Colonic mucosa (tissue), 4 donors: ENCODE measurements at places on chromosomes 16 and 17. TPM values are rescaled to one million over a fixed set of nuclear protein-coding genes. Genes with fewer than 3 reads are reported as not detected.

Gene GRAPL
- total RNA-seq = 0.35 TPM

Gene TMEM235
- not detected for total RNA-seq

Gene ABCA3
- 1.3 TPM for total RNA-seq

DNA sequence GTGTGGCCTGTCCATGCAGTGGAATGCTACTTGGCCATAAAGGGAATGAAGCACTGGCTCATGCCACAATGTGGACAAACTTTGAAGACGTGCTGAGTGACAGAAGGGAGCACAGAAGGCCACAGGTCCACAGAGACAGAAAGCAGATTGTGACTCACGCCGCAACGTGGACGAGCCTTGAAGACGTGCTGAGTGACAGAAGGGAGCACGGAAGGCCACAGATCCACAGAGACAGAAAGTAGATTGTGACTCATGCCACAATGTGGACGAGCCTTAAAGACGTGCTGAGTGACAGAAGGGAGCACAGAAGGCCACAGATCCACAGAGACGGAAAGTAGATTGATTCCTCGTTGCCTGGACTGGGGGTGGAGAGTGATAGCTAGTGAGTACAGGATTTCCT is 19.2 kb downstream of the ZC3H18 start:
- DNase-seq = no peak

- no peak for DNase-seq
Measured at GRCh38 chr16:51405361-51405760, 254.3 kb upstream of the SALL1 start.

- no peak for DNase-seq
Measured at GRCh38 chr17:39200957-39201510, 951 bp downstream of the RPL19 start.

DNA sequence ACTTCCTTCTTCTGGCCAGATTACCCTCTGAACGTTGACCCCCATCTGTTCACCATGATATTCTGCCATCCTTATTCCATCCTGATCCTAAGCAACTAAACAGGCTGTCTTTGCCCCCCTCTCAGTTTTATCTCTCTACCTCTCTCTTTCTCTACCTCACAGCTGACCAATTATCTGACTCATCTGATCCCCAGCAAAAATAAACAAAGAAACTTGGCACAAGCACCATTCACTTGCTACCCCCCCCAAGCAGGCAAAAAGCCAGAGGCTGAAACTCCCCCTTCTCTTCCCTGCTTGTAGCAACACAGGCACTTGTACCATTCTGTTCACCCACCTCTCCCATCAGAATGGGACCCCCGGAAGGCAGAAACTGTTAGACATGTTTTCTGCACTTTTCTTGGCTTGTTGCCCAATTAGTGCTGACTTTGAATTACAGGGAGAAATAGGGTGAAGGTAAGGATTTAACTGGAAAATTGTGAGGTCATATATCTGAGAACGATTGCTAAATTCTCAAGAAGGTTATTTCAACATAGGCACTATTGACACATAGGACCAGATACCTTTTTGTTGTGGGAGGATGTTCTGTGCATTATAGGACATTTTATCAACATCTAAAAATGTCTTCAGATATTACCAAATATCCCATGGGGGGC is 163.2 kb downstream of the TOX3 start:
- no peak for DNase-seq

DNA sequence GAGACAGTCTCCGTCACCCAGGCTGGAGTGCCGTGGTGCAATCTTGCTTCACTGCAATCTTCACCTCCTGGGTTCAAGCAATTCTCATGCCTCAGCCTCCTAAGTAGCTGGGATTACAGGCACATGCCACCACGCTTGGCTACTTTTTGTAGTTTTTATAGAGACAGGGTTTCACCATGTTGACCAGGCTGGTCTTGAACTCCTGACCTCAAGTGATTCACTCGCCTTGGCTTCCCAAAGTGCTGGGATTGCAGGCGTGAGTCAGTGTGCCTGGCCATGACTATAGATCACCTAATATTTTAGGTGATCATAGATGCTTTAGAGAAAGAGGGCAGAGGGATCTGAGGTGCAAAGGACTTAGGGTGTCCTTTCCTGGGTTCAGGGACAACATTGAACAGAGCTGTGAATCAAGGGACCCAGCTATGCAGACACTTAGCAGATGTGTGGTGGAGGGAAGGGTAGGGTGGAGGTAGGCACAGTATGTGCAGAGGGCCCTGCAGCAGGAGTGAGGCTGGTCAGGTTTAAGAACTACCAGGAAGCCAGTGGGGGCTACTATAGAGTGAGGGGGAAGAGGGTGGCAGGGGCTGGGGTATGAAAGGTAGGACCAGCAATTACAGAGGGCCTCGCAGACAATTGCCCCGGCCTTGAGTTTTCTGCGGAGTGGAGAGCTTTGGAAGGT is 116.5 kb downstream of the CMIP start:
- DNase-seq = no peak

DNA sequence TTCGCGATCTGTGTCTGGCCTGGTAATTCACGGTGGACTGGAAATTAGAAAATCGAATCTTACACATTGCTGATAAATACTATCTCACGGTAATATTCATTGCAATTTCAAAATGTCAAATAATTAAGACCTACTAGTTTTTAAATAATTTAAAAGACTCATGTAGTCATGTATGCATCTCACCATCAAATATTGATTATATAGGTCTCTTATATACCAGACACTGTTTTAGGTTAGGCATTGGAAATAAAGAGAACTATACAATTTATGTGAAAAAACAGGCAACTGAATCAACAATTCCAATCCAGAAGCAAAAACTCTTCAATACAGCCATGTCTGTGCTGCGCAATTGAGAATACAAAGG is 7.5 kb upstream of the PIRT start:
- no peak for DNase-seq

- no peak for DNase-seq
Measured at GRCh38 chr16:70738083-70738977, 52.5 kb upstream of the MTSS2 start.

DNA sequence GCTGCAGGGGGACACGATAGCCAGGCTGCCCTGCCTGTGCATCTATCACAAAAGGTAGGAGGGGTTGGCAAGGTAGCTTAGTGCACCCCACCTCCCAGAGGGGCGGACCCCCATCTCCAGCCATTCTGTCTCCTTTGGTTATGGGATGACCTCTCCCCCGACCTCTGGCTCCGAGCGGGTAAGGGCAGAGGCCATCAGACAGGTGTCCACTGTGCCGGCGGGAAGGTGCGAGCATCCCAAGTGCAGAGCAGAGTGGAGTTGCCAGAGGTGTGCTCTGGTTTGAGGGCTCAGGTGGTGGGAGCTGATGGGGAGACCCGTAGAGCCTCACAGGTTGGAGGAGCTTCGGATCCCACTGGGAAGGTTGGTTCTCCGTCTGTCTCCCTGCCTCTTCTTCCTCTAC is 11.7 kb downstream of the LDHD start:
- DNase-seq = no peak

- no peak for DNase-seq
Measured at GRCh38 chr17:56577843-56578204, 15.7 kb upstream of the NOG start.

DNA sequence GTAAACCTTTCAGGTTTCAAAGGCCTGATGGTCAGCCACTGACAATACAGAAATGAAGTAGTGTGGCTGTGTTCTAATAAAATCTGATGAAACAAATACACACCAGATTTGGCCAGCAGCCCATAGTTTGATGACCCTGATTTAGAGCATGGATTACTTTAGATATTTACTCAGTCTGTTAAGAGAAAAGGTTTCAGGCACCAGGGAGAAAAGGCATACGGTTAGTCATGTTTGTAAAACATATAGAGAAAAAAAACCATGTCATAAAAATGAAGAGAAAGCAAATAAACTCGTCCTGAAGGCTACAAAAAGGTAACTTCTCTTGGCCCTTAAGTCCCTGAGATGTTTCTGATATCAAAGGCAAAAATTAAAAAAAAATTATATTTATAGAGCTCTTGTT is 112.1 kb downstream of the ADAMTS18 start:
- DNase-seq = no peak

DNA sequence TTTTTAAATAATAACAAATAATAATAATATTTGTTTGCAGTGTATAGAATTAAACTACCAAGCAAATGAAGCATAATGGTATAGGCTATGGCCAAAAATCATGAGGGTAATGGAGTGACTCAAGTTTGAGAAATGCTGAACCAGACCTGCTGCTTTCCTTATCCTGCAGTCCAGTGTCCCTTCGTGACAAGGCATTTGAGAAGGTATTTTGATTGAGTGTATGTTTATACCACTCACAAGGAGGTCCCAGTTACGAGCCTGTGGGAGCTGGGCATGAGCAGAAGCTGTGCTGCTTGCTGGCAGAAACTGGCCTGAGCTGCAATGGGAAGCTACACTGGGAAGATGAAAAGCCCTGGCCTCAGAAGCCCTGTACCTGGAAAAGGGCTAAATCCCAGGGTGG is 50.3 kb downstream of the GNAO1 start:
- no peak for DNase-seq

- DNase-seq = no peak
Measured at GRCh38 chr16:80546249-80546648, 5.5 kb downstream of the DYNLRB2 start.
